ENCODE measurements at places on chromosomes 5 and 9.

- no peak for DNase-seq
Measured at GRCh38 chr5:181194489-181195248, 10.3 kb downstream of the TRIM7 start.

DNA sequence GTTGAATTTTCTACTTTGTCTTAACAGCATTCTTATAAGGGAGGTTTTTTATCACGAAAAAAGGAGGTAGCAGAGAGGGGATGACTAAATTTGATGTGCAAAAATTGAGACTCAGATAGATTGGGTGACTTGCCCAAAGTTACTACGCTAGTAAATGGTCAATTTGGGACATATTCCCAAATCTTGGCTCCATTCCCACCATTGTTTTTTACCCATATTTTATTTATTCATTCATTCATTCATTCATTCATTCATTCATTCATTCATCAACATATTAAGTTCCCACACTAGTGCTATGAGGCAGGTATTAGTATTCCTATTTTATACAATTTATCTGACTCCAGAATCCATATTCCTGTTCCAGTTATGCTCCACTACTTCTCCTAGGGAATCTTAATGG lies 85.6 kb downstream of the HACD4 start:
- no peak for DNase-seq

- DNase-seq, result no peak
Measured at GRCh38 chr9:92538541-92538940, 2.8 kb upstream of the ECM2 start.

DNA sequence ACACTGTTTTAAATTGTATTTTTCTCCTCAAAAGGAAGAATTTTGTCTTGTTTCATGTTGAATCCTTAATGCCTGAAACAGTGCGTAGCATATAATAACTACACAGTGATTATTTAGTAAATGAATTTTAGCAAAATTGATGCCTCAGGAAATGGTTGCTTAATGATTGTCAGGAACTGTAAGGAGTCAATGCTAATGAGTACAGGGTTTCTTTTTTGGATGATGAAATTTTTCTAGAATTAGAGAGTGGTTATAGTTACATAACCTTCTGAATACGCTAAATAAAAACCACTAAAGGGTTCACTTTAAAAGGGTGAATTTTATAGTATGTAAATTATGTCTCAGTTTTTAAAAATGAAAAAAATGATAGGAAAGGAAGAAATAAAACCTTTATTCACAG lies 14.9 kb downstream of the FAM151B start:
- no peak for DNase-seq

DNA sequence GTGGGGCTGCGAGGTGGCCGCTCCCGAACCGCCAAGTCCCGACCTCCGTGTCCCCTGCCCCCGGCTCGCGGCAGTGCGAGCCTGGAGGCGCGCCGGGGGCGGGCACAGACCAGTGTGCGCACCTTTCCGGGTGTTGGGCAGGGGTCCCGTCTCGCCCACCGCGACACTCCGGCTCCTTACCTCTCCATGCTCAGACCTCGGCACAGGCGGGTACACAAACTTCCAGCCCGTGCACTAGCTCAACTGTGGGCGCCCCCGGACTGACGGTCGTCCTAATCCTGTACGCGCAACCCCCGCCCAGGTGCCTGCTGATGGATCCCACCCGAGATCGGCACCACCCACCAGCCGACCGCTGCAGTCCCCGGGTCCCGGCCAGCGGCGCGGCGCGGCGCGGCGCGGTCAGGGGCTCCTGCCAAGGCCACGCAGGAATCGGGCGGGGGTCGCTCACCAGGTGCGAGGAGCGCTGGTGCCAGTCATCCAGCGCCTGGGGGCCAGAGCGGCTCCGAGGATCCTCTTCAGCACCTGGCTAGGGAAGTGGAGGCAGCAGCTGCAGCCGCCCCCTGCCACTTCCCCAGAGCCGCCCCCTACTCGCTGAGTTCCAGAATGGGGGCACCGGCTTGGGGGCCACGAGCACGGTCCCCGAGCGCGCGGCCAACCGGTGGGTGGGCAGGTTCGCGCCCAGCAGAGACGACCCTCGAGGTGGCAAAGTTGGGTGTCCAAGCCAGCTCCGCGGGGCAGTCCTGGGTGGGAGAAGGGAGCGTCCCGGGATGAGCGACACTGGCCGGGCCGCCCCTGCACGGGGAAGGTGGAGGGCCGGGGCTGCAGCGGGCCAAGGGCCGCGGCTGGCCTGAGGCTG lies 511 bp downstream of the SEMA5A start:
- no peak for DNase-seq

DNA sequence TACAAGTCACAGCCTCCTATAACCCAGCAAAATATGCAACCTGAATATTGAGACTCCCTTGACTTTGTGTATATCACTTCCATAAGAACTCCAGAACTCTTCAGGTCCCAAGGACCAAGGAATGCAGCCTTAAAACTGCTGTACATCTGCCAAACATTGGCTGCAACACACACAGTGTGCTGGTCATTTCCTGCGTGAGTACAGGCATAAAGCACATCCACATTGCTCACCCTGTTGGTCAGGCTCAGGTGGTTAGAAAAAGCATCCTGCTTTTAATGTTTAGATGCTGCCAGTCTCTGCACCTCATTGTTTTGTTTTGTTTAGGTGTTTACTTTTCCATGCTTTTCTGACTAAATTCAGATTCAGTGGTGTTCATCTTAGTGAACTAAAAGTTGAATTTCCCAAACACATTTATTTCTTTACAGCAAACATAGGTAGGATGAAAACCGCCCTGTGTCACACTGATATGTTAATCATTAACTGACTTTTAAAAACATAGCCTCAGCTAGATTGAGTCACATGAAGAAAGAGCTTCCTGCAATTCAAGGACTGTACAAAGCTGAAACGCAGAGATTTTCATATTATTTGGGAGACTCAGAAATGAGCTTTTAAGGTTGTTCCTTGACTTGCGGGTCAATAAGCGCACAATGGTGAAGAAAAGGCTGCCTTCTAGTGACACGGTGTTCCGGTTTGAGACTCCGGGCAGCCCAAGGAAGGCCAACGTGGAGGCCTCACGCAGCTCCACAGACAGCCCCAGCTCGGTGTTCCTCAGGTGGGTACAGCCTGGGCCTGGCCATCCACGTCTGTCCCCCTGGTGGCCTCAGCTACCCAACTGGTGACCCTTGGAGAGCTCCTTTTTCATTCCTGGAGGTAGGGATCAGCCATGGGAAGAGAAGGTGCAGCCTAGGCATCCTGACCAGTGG lies 52.2 kb upstream of the GRAMD2B start:
- DNase-seq, result no peak

DNA sequence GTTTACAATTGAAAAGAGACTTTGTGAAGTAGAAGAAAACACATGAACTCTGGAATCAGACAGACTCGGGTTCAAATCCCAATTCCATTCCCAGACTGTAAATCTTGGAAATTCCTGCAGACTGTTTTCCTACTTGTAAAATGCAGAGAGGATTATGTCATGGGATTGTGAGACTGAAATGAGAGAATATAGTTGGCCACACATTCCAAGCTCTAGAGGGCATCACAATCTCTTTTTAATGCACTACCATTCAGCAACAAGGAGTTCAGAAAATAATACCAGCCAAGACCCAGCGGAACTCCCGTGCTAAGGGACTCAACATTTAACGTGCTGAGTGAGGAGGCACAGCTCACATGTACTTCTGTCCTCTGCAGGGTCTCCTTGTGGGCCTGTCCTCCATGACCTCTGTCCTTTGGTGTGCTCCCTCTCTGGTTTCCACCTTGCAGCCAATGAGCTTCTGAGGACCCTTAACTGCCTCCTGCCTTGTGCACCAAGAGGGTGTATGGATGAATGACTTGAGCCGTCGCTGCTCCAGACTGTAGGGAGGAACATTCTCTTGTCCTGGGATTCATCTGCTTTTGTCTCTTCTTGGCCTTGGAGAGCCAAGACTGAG lies 263.5 kb downstream of the NTRK2 start:
- DNase-seq, result no peak

DNA sequence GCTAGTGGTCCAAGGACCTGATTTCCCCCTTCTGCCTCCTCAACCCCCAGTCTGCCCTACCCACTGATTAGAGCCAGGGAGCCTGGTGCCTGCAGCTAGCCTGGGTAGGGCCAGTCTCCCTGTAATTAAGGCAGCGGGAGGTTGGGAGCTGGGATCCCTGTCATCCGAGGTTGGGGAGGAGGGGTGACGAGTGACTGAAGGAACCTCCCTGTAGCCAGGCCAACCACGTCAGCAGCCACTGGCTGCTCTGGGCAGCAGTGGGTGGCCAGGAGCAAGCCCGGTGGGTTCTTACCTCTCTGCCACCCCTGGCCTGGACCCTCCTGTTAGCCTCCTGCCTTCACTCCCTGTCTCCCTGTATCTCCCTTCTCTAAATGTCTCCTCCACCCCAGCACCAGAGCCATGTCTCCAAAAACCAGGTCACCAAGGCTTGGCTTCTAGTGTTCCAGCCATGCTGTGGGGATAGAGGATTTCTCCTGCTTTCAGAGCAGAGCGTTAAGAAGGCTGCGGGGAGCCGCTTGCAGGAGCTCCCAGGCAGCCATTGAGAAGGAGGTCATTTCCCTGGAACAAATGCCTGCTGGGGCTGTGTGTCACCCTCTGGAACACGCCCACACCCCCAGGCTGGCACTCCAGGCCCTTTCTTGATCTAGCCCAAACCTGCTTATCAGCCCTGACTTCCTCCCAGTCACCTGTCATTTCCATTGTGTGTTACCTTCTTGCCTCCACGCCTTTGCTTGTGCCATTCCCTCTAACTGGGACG lies 65.0 kb upstream of the GGTA1 start:
- no peak for DNase-seq

- no peak for DNase-seq
Measured at GRCh38 chr9:101849102-101849707, 110.8 kb upstream of the GRIN3A start.

DNA sequence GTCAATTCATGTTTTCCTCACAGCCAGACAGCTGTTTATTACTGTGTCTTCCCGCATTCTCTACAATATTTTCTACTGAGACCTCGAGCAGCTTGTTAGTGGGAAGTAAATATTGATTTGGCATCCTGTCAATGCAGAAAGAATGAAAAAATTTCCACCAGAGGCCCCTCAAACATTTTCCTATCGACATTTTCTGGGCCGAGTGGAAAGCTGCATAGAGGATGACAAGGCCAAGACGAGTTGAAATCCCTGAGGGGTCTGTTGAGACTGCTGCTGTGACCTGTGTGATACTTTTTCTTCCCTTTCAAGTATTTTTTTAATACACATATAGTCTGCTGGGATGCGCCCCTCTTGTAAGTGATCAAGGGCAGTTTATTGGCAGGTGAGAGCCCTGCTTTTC lies 91.4 kb upstream of the SH3GL2 start:
- DNase-seq, result no peak

- DNase-seq, result no peak
Measured at GRCh38 chr9:116541402-116541801, 145.7 kb upstream of the TRIM32 start.

GRCh38 chr9:20135119-20135697 lies 346.4 kb upstream of the SLC24A2 start:
- no peak for DNase-seq

- DNase-seq, result no peak
Measured at GRCh38 chr5:104494083-104494482, 931.5 kb upstream of the NUDT12 start.

DNA sequence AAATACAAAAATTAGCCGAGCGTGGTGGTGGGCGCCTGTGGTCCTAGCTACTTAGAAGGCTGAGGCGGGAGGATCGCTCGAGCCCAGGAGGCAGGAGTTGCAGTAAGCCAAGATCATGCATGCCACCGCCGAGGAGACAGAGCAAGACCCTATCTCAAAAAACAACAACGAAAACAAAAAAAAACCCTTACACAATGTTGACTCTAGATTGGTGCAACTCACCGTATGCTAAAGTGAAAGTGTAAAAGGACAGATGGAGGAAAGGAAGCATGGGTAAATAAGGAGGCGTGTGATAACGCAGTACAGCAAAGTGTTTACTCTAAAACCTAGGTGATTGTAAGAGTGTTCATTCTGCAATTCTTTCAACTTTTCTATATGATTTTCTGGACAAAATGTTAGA lies 15.9 kb upstream of the RUFY1 start:
- no peak for DNase-seq

GRCh38 chr5:173612948-173613347 lies 3.5 kb downstream of the BOD1 start:
- no peak for DNase-seq

- no peak for DNase-seq
Measured at GRCh38 chr5:73436535-73437100, 12.0 kb downstream of the FOXD1 start.

GRCh38 chr5:13591621-13592020 lies 352.9 kb downstream of the DNAH5 start:
- no peak for DNase-seq

DNA sequence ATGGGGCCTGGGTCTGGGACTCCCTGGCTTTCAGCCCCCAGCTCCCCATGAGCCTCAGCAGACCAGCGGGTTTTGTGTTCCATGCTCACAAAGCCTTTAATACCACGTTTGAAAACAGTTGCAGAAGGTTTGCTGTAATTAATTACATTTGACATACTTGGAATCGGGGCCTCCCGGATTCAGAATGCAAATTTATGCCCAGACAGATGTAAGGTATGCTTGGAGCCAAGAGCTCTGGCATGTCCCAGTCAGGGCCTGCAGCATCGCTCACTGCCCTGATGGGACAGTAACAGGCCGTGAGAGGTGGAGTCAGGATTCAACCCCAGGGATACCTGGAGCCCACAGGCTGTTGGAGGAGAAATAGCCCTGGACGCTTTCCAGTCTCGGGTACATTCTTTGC lies 12.2 kb downstream of the ZNF618 start:
- no peak for DNase-seq

DNA sequence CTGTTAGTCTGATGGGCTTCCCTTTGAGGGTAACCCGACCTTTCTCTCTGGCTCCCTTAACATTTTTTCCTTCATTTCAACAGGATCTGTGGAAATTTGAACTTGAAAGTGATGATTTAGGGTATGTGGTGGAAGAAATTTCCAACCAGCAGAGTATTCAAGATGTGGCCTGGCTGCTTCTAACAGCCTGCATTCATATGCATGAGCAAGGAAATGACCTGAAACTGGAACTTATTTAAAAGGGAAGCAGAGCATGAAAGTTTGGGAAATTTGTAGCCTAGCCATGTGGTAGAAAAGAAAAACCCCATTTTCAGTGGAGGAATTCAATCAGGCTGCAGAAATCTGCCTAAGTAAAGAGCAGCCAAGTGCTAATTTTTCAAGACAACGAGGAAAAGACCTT lies 41.7 kb downstream of the UNC13B start:
- DNase-seq, result no peak

DNA sequence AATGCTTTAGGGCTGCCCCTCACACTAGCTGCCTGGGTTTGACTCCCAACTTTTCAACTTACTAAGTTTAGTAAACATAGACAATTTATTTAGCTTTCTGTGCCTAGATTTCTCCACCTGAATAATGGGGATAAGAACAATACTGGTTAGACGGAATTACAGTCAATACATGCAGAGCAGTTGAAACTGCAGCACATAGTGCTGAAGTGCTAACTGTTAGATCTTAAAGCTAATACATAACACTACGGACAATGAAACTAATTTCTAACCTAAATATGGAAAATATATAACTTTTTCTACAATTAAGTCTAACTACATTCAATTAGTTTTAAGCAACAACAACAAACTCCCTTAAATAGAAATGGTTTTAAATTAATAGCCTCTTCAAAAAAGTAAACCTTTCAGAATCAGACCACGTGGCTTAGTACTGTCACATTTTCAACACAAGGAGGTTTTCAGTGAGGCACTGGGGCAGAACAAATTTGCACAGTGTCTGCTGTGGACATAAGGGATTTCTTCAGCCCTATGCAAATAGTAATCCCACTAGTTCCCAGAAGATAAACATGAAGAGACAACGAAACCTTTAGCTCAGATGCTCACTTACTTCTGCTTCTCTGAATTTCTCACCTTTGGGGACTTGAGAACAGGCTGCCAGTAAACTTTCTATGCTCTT lies 293.4 kb downstream of the EDIL3 start:
- no peak for DNase-seq

- DNase-seq, result peak; percentile 35
Measured at GRCh38 chr9:36995927-36996705, 38.0 kb downstream of the PAX5 start.

Data from stimulated activated CD4-positive, alpha-beta T cell treated with anti-CD3 and anti-CD28 coated beads, TNF-alpha, amount 100 ng/mL, for 48 hours (primary cell).